ENCODE measurements at places on chromosomes 5 and 9. TPM values are rescaled to one million over a fixed set of nuclear protein-coding genes. Genes with fewer than 3 reads are reported as not detected.

Gene DMRT2
- polyA plus RNA-seq: not detected

Gene PGM5
- polyA plus RNA-seq: not detected

Gene BNC2
- not detected for polyA plus RNA-seq

Gene HSD17B3
- polyA plus RNA-seq: not detected

Gene PRR7
- 19.4 TPM for polyA plus RNA-seq

Gene ANKRD31
- 0.22 TPM for polyA plus RNA-seq

Gene PLEKHG4B
- not detected for polyA plus RNA-seq

Gene UBAC1
- 24.8 TPM for polyA plus RNA-seq

Gene CXXC5
- polyA plus RNA-seq: 1.7 TPM

Gene PCDHGA9
- polyA plus RNA-seq: not detected

Gene CCNJL
- polyA plus RNA-seq: not detected

Gene PCDHGA4
- polyA plus RNA-seq: 0.20 TPM

Gene MYMK
- polyA plus RNA-seq: not detected

Gene NEUROG1
- polyA plus RNA-seq: not detected

Gene WNT8A
- not detected for polyA plus RNA-seq

Gene CENPK
- 37.5 TPM for polyA plus RNA-seq

Gene SLIT3
- polyA plus RNA-seq: not detected

Gene PTGR1
- 0.21 TPM for polyA plus RNA-seq
